ENCODE measurements at places on chromosomes 1 and 21.

DNA sequence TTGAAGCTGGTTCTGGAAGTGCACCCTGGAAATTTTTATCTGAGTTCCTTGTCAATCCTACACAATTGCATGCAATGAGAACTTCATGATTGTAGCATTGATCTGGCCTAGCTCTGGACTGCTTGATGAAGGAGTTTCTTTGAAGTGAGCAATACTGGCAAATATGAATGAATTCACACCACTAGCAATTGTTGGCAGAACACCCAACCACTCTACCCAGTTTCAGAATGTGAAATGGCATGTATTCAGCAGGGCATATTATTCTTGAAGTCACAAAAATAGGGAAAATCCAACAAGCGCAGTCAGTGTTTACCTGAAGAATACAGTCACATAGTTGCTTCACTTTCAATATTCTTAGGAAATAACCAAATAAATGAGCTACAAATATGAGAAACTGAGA lies 57.3 kb downstream of the RGS5 start:
- DNase-seq = no peak

DNA sequence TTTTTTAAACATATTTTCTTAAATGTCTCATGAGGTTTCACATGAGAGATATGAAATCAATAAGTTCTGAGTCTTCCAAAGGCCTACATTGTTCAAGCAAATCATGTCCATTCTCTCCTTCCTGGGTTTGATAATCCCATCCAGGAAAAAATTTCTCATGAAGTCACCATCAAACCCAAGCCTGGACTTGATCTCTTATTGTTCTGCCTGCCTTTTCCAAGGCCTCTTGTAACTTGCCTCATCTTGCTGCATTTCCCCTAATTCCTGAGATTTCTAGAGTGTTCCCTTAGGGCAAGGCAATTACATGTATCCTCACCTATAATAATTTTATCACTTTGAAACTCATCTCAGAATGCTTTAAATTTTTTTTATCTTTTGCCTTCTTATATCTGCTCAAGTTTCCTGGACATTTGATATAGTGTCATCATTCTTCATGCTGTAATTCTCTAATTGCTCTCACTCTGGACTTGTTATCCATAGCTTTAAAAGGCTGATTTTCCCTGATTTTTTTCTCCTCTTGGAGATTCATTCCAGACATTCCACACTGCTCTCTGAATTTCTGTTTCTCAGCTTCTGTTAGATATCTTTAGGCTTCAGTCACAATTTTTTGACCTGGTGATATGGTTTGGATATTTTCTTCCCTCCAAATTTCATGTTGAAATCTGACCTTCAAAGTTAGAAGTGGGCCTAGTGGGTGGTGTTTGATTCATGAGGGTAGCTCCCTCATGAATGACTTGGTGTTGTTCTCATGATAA lies 126.4 kb downstream of the LRRC7 start:
- no peak for DNase-seq

DNA sequence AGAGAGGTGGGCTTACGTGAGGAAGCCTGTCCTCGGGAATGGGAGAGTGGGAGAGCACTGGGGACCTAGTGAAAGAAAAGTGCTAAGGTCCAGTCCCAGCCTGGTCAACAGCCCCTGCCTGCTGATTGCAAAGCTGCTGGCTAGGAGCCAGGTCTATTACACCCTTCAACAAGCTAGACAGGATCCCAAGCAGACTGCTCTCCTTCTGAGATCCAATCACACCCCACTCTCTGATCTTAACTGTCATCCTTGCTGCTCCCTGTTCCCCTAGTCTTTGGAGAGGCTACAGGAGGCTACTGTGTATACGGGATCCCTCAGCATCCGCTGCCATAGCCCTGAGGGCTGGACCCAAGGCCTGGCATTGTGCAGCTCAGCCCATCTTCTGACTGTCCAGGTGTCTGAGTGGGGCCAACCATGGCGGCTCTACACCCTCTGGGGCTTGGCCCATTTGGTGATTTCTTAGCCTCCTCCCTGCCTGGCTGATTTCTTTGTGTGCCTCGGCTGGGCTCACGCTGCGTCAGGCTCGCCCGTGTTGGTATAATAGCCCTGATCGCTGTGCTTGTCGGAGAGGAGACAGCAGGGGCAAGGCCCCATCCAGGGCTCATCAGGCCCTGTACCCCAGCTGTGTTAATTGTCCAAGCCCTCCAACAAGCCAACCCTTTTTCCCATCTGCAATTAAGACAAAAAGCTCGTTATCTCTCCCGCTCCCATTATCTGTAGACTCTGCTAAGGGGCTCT lies 43.9 kb downstream of the NAV1 start:
- no peak for DNase-seq

DNA sequence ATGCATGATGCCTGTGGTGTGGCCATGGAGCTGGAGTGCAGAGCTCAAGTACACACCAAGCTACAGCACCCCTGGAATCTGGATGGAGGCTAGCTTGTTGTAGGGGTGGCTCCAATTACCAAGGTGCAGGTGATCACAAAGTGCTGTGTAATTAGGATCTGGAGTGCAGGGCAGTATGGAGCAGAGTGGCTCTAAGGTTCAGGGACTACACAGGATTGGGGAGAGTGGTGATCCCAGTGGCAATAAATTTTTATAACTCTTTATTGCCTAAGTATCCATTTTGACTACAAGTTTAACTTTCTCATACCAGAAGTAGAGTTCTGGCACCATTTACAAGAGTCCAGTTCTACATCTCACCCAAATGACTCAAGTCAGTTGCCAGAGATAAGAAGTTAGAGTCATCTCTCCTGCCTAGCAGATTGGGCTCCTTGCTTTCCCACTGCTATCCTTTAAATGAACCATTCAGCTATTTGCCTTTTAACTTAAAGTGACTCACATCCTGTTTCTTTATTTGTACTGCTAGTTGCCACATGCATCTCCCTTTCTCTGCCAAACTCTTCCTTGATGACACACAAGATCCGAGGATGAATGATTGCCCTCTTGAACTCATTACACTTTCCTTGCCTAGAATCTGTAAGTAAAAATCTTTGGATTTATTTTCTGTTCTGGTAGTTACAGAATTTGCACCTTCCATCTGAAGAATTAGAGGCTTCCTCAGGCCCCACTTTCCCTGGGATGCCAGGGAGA lies 427.2 kb downstream of the KCNT2 start:
- no peak for DNase-seq

DNA sequence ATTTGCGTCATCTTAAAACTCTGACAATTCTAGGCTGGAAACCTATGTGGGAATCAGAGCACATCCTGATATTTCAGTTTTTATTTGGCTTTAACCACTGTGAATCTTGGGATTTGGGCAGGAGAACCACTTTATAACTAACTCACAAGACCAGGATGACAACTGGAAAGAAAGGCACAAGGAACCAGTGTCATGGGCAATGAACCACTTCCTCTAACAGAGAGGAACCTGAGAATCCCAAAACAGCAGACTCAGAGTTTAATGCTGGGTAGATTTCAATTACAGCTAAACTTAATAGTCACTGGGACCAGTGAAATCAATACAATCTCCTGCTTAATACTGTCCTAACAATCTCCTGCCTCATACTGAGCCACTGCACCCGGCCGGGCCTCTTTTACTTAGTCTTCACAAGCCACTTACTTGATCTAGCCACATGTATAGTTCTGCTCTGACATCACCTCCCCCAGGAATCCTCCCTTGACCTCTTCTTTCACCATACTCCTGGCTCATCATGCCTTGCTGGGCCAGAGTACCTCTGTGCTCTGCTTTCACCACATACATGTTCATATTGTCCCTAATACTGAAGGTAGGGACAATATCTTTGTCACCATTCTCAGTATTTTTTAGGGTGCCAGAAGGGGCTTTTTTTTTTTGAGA lies 20.2 kb upstream of the SLFNL1 start:
- no peak for DNase-seq

GRCh38 chr21:37829447-37829846 lies 86.8 kb downstream of the KCNJ6 start:
- no peak for DNase-seq

DNA sequence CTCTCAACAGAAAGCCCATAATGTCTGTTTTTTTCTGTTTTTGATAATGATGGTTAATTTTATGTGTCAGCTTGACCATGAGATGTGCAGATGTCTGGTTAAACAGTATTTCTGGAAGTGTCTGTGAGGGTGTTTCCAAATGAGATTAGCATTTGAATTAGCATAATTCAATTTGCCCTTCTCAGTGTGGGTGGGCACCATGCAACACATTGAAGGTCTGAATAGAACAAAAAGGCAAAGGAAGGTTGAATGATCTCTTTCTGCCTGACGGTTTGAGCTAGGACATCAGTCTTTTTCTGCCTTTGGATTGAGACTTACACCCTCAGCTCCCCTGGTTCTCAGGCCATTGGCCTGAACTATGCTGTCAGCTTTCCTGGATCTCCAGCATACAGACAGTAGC lies 34.9 kb upstream of the SPATA6 start:
- DNase-seq = no peak

DNA sequence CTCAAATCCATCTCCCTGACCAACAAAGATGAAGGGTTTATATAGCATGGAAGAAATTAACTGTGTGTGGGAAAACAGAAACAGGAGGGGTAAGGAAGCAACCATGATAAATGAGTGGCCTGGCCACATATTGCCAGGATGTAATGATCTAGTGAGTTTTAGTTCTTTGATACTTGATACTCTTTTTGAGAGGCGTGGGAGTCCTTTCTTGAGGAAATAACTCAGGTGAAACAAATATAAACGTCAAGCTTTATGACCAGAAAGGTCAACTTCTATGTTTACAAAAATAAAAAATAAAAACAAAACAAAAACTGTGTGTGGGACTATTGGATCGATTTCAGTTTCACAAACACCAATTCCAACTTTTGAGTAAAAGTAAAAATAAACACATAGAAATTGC lies 860.8 kb upstream of the B3GALT2 start:
- DNase-seq = no peak

Measured in NCI-H187 treated with DMSO at 0.1 percent for 48 hours (cell line).